ENCODE measurements at places on chromosomes 3 and 15.

GRCh38 chr15:56533731-56534403, 68.9 kb upstream of the MNS1 start:
- no peak for DNase-seq

DNA sequence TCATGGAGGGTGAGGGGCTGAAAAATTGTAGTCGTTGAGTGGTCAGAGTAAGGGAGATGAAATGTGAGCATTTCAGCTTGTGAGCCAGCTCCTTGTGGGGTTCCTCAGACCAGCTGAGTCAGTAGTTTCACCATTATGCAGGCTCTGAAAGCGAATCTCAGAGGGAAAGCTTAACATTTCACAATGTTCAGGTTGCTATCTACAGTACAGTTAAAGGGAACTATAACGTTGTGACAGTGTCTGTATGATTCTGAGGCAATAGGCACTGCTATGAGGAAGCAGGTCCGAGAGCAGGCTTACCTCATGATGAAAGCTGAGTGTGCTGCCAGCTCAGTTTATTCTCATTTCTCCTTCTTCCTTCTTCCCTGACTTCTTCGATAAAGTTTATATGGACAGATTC, 469.6 kb downstream of the EDEM1 start:
- no peak for DNase-seq

DNA sequence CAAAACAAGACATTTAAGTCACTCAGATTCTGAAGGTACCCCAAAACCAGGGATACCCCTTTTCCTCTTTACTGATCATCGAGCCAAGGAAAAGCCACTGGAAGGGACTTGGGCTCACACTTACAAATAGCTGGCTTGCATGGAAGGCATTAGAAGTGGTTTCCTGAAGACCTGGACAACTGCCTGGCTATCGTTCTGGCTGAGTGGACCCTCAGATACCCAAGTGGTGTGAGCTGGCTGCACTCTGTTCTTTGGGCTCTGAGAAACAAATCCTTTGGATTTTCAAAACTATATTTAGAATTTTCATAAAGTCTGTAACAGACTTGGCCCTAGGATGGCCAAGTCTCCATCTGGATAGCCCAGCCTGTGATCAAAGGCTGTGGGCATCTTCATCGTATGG, 110.1 kb upstream of the CTDSPL start:
- DNase-seq = no peak

DNA sequence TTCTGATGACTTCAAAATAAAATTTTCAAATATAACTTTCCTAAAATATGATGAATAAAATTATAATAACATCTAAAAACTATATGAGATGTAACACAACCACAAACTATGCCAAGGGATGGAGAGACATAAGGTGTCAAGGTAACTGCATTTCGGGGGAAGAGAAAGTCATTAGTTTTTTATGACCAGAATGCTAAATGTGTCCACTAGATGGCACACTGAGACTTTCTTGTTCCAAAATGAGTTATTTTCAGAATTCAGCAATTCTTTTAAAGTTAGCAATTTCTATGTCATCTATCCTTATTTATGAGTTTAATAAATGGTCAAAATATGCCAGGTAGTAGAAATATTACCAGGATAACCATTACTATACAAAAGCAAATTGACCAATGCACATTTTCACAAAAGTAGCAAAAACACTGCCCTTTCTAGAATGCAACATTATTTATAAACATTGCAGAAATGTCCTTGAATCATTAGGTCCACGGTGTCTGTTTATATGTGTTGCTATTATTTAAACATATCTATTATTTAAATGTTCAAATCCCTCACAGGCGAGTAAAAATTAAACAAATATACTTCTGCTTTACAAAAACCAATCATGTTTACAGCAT, 374.2 kb downstream of the PLCL2 start:
- no peak for DNase-seq

GRCh38 chr3:123283074-123283473, 81.3 kb downstream of the SEC22A start:
- no peak for DNase-seq

GRCh38 chr15:70447928-70448698, 315.2 kb downstream of the UACA start:
- DNase-seq = peak; percentile 37

DNA sequence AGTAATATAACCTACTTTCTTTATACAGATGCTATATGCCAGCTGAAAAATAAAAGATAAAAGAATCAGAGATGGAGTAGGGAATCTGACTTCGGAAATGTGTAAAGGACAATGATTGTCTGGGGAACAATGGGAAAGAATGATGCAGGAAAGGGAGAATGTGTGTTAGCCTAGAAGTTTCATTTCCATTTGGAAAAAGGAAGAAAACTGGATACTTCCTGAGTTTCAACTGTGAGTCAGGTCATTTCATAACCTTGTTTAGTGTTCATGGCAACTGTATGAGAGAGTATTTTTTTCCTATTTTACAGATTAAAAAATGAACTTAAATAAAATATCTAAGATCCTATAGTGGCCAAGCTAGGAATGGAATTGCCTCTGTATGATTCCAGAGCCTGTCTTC, 261.3 kb upstream of the NECTIN3 start:
- DNase-seq = no peak

GRCh38 chr3:56754741-56755417, 46.9 kb downstream of the ARHGEF3 start:
- DNase-seq = no peak

DNA sequence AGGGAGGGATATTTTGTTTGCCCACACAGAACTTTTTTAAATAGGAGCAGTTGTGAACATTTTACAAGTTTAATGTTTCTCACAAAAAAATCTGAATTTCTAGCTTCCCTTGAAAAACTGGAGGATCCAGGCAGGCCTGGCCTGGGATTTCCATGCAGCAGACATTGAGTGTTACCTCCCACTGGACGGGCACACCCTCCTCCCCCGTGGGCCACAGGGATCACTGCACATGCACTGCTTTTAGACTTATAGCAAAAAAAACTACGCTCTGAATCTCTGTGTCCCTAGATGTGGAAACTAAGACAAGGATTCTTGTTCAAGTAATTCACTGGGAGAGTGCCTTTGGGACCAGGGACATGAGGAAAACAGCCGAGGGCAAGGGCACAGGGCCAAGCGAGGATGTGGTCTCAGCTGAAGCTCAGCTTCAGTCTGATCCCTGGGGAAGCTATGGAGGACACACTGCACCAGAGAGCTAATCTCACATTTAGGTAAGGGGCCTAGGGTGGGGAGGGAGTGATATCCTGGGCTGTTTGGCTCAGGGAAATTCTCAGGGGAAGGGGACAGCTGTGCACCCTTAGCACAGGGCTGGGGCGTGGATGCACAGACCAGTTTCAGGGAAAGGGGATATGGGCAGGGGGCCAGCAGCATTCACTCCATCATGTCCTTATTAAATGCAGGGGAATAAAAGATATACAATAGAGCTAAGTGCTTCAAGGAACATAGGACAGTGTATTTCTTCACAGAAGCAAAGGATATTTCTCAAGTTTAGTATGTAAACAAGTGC, 46.0 kb downstream of the FSIP1 start:
- peak; percentile 81 for DNase-seq

- peak; percentile 87 for DNase-seq
Measured at GRCh38 chr3:50327943-50328691, at the start of gene TUSC2. Gene TUSC2, minus strand, starts transcription at chr3:50328223. Its CDS starts 124 bp downstream, at chr3:50328099.

- no peak for DNase-seq
Measured at GRCh38 chr15:68512598-68512997, 66.2 kb upstream of the CORO2B start.

DNA sequence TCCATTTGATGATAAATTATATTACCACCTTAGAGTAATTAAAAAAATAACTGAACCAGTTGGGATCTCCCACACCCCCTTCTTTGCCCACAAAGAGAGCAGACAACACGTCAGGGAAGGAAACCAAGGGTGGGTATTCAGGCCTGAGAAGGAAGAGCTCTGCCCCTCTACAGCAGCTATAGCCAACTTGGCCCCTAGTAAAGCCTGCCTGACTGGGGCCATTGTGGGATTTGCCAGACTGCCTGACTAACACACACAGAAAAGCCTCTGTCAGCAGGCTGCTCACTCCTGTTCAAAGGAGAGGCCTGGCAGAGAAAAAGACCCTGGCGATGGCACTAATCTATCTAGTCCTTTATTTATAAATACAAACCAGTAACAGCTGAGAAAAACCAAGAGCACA, 41.4 kb downstream of the ATP8B4 start:
- DNase-seq = no peak

GRCh38 chr15:39323706-39324105, 257.2 kb upstream of the THBS1 start:
- no peak for DNase-seq

DNA sequence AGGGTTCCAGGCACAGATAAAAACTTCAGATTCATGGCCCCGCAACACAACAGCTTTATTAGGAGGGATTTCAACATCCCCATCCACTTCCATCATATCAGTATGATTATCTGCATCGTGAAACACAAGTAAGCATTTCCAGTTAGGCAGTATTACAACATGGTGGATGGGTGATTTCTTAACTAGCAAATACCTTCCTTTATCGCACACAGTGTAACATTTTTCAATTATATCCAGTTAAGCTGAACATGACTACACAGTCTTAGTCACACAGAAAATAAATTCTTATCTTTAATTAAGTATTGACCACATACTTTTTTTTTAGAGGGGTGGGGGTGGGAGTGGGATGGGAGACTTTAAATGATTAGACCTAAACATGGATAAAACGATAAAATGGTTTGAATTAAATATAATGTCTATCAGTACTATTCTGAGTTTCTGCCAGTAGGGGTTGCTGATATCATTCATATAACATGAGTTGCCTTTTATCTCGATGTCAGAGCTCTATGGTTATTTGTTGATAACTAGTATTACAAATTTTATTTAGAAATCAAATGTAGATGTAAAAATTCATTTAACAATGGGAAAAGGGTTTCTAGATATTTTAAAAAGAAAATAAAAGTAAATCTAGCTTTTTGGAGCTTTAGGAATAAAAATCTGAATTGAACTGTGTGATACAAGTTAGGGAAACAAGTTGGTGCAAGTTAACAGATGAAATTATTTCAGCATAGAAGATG, 146.6 kb downstream of the TBL1XR1 start:
- DNase-seq = peak; percentile 27

DNA sequence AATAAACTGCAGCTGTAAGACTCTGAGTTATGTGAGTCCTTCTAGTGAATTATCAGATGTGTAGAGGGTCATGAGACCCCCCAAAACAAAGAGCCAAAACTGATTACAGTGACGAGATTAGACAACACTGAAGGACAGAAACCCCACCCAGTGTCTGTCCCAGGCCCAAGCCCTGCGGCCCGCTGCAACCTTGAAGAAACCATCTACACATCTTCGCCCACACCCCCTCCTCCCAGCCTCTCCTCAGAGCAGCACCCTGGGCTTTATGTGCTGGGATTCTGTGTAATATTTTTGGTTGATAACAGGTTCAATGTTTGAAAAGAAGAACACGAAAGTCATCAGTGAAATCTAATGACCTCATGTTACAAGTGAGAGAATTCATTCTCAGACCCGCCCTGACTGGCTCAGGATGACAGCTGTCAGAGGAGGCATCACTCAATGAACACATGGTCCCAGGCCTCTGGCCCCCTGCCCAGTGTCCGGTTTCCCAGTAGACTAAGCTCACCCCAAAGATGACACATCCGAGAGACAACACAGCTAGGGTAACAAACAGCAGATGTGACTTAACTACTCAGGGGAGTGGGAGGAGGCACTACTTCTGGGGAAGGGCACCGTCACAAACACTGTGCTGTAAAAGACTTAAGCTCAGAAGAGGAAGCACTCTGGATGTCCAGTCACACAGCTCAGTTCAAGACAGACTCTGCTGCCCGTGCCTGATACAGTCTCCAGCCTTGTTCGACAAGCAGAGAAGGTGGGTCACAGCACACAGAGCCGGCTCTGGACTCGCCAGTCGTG, 48.9 kb downstream of the NIPA2 start:
- no peak for DNase-seq

DNA sequence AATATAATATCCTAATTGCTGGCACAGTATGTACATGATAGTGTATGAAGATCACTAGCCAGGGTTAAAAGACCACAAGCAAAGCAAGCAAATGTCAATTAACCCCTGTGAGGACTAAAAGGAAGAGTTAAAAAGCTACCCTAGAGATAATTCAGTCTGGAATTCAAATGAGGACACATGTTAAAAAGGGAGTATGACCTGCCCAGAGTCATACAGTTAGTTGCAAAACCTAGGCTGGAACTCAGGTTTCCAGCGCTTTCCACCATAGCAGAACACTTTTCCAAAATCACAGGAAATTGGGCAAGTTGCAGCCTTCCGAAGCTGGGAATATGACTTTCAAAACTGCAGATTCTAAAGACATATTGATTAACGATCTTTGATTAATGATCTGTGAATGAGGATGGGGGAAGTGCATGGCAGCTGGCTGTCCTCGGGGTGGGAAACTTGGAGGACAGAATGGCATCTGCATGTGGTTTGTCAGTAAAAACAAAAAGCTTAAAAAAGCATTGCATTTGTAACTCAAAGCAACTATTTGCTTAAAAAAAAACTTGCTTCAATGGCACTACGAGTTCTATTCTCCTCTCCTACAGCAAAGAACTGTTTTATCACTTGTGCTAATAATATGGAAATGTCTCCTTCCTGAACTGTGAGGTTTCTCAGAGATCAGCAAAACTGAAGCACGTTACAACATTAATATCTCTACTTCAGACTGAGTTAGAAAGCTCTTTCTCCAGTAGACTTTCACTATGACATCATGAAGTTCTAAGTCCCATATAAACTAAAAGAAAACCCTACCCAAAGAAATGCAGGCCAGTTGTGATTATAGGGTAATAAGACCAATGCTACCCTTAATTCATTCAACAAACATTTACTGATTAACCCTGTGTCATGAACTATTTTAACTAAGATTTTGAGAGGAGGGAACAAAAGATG, 46.2 kb downstream of the IGSF11 start:
- DNase-seq = no peak

GRCh38 chr3:123279121-123279520, 77.4 kb downstream of the SEC22A start:
- DNase-seq = no peak

DNA sequence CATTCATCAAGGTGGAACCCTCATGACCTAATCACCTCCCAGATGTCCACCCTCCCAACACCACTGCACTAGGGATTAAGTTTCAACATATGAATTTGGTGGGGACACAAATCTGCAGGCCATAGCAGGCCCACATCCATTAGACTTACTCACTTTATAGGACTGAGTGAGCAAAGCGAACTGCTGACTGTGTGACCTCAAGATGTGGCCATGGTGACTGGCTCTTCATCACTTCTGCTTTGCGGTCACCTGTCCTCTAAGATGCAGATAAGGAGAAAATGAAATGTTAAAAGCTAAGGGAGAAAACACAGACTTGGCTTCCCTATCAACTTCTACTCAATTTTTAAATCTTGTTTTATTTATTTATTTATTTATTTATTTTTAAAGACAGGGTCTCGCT, 14.5 kb upstream of the DCP1A start:
- DNase-seq = no peak

- no peak for DNase-seq
Measured at GRCh38 chr3:14980689-14981088, 33.3 kb downstream of the NR2C2 start.

DNA sequence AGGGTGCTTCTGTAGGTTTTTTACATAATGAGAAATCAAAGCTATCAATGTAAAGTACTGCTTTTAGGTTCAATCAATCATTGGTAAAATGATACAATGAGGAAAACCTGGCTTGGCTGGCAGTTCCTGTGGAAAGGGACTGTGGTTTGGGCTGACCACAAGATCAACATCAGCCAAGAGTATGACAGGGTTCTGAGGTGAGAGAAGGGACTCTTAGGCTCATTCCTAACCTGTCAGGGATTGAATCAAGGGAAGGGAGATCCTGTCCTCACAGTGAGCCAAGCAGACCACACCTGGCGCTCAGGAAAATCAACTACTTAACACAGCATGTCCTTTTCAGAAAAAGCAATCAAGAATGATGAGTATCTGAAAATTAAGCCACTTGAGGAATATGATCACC, 111.1 kb downstream of the MAGI1 start:
- DNase-seq = no peak

Measured in NCI-H2171 (cell line).